ENCODE measurements at places on chromosomes 1 and 21.

GRCh38 chr1:148263128-148263905, 111.2 kb upstream of the NBPF11 start:
- DNase-seq, result no peak

DNA sequence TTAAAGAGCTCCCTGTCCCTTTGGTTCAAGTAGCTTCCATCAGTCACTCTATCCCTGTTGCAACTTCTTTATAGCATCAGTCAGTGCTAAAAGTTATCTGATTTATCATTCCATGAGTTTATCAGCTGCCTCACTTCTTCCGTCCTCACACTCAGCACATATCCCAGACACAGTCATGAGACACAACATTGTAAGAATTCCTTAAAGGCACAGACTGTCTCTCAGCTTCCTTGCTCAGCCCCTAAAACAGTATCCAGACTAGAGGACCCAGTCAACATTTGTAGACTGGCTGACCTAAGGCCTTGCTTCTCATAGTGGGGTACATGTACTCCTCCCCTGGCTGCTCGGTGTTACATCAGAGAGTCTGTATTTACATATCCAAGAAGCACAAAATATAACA, 164.9 kb upstream of the ADGRL2 start:
- DNase-seq, result no peak

DNA sequence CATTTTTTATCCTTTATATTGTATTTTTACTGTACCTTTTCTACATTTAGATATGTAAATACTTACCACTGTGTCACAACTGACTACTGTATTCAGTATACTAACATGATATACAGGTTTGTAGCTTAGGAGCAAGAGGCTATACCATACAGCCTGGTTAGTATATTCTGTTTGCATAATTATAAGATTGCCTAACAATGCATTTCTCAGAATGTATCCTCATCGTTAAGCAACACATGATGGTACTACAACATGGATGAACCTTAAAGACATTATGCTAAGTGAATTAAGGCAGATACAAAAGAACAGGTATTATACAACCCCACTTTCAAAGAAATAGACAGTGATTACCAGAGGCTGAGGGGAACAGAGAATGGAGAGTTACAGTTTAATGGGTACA, 62.7 kb downstream of the RUSC1 start:
- no peak for DNase-seq

DNA sequence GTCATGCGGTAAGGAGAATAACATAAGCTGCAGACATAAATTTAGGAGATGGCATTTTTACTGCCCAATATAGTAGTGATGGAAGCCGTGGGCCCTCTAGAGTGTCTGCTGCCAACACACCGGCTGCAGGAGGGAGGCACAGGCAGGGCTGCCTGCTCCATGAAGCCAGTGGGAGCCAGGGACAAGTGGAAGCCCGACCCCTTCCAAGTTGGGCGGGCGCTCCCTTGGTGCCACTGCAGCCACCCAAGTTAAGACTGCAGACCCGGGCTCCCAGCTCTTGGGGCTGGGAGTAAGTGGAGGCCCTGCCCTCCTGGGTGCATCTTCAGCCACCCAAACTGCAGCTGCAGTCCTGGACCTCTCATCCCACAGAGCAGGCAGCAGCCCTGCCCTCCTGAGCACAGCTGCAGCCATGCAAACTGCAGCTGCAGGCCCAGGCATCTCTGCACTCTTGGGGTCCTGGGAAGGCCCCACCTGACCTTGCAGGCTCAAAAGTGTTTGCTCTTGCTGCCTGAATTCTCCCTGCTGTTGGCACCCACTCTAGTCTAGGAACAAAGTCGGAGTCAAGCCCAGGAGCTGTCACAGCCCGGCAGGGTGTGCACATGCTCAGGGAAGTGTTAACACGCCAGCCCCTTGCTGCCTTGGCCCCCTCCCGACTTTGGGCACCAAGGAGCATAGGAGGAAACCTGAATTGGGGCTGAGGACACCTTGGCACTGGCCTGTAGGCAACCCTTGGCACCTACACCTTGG, 437.2 kb upstream of the PRMT6 start:
- DNase-seq, result no peak

GRCh38 chr1:176854758-176855745, 309.5 kb downstream of the ASTN1 start:
- DNase-seq, result no peak

- DNase-seq, result no peak
Observed at GRCh38 chr1:243837907-243838535, 12.0 kb downstream of the AKT3 start.

DNA sequence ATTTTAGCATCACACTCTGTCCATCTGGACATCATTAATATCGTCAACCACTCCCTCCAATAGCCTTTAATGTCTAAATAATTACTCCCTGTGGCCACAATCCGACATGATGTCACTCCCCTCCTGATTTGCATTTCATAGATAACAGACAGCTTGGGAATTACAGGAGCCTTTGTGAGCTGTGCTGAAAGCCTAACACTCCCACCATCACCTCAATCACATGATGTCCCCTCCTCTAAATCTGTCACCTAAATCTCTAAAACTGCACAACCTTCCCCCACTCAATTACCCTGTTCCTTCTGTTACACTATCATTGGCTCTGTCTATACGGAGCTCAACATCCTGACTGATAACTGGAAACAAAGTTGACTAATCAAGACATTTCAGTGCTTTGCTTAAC, 14.3 kb downstream of the NHLH2 start:
- DNase-seq, result no peak

GRCh38 chr21:35102488-35103371, 53.6 kb upstream of the RUNX1 start:
- DNase-seq, result peak; percentile 91

- no peak for DNase-seq
Observed at GRCh38 chr1:236869911-236870310, 74.8 kb downstream of the MTR start.

GRCh38 chr1:80462006-80462405, 1338.7 kb upstream of the ADGRL2 start:
- no peak for DNase-seq

DNA sequence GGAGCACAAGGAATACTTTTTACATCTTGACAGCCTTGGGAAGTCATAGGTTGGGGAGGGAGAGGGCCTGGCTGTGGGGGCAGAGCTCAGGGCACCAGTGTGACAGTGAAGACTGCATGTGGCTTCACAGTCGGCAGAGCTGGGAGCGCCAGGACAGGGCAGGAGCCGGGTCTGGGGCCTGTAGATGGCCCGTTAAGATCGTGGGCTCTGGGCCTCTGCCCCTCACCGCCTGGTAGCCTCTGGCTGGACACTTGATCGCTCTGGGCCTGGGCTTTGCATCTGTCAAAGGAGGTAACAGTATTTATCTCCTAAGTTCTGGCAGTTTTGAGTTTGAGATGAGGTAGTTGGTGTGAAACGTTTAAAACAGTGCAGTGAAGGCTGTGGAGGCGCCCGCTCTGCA, 4.8 kb downstream of the SLX9 start:
- DNase-seq, result no peak

DNA sequence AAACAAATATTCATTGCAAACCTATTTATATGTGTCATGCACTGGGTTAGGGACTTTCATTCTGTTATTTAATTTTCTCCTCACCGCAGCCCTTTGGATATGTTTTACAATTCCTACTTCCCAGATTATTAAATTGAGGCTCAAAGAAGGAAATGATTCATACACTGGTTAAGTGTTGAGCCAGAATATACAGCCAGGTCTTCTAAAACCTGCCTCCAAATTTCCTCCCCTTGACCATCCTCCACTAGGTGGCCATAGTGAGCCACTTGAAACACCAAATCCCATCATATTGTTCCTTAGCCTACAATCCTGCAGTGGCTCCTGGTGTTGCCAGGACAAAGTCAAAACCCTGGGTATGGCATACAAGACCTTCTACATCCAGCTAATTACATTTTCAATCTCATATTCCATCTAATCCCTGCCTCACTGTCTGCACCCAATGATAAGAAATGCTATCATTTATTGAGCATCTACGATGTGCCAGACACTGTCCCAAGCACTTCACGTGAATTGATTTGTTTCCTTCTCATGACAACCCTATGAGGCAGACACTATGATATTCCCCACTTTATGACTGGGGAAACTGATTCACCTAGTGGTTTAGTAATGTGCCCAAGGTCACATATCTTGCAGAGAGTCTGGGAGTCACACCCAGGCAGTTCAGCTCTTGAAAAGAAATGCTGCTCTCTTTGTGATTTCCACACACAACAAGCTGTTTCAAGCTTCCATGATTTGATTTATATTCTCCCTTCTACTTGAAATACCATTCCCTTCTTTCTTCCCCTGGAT, 23.6 kb upstream of the KIRREL1 start:
- DNase-seq, result no peak

GRCh38 chr1:246306415-246307037, 200.6 kb downstream of the SMYD3 start:
- no peak for DNase-seq

- DNase-seq, result no peak
Observed at GRCh38 chr1:110245876-110246620, 35.9 kb downstream of the KCNC4 start.

DNA sequence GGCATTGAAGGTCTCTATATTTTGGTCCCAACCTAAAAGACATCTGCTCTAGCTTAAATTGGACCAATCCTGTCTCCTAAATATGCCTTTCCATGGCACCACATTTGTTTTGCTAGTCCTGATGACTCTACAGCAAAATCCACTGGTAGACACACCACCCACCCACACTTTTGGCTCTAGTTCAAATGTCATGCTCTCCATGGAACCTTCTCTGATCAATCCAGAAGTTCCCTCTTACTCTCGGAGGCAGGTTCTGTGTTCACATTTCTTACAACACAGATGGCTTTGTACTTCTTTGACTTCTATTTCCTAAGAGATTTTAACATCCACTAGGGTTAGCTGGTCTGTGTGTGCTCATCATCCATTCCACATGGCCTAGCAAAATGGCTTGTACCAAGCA, 151.3 kb downstream of the APP start:
- DNase-seq, result no peak

DNA sequence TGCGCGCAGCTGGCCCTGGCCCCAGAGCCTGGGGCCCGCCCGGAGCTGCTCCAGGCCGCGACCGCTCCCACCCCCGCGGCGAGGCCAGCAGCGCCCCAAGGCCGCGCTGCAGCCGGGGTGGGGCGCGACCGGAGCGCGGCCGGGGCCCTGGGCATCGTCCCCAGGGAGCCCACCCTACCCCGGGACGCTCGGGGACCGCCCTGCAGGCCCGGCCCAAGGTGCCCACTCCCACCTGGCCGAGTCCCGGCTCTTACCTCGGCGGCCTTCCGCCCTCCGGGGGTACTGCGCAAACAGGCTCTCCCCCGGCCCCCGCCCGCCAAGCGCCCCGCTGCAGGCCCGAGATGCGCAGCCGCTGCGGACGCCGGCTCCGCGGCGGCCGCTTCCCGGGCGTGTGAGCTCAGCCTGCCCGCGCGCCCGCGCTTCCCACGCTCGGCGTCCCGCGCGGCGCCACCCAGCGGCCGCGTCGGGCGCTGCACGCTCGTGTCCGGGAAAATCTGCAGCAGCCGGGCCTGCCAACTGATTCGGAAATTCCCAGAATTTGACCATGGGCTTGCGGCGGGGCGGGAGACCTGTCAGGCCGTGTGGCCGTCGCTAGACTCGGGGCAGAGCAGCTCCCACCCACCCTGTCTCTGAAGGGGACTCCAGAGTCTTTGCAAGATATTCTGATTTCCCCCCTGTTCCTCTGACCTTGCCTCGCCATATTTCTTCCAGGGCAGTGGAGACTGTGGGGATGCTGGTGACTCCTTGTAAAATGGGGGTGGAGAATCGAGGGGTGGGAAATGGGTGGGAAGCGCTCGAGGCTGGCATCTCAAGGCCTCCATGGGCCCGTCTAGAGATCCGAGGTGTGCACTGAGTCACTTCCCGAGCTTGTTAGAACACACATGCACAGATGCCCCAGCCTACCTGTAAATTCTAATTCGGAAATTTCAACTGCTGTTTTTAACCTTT, 41.9 kb downstream of the CD34 start:
- no peak for DNase-seq

GRCh38 chr21:41236352-41236973, 68.5 kb downstream of the BACE2 start:
- DNase-seq, result no peak

All from KG1 (cell line).